ENCODE measurements at places on chromosomes 2 and 18.

- no peak for DNase-seq
Measured at GRCh38 chr2:124646166-124646815, 621.2 kb downstream of the CNTNAP5 start.

- no peak for DNase-seq
Measured at GRCh38 chr18:58446391-58447060, 182.4 kb downstream of the ALPK2 start.

- no peak for DNase-seq
Measured at GRCh38 chr18:79553154-79553553, 126.4 kb upstream of the CTDP1 start.

GRCh38 chr2:10348891-10349290 is 46.2 kb downstream of the HPCAL1 start:
- no peak for DNase-seq

GRCh38 chr2:4693266-4693665 is 989.9 kb downstream of the DCDC2C start:
- DNase-seq = no peak

DNA sequence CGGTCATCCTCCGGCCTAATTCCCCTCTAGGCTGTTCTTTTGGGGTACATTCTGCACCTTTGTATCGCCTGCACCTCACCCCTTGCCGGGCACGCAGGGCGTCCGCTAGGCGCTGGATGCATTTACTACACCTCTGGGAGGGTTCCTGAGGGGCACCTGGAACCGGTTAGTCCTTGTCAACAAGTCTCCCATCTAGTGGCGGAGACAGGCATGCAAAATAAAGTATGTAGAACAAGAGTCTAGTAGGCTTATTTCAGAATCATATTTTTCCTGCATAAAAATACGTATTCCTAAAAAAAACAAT is 705 bp upstream of the TEX261 start:
- DNase-seq = no peak

GRCh38 chr2:140256080-140256479 is 1475.9 kb upstream of the NXPH2 start:
- no peak for DNase-seq

GRCh38 chr2:178630581-178630980 is 150.3 kb downstream of the PLEKHA3 start:
- DNase-seq = no peak

GRCh38 chr2:69966496-69966895 is 5.1 kb upstream of the ASPRV1 start:
- DNase-seq = no peak

DNA sequence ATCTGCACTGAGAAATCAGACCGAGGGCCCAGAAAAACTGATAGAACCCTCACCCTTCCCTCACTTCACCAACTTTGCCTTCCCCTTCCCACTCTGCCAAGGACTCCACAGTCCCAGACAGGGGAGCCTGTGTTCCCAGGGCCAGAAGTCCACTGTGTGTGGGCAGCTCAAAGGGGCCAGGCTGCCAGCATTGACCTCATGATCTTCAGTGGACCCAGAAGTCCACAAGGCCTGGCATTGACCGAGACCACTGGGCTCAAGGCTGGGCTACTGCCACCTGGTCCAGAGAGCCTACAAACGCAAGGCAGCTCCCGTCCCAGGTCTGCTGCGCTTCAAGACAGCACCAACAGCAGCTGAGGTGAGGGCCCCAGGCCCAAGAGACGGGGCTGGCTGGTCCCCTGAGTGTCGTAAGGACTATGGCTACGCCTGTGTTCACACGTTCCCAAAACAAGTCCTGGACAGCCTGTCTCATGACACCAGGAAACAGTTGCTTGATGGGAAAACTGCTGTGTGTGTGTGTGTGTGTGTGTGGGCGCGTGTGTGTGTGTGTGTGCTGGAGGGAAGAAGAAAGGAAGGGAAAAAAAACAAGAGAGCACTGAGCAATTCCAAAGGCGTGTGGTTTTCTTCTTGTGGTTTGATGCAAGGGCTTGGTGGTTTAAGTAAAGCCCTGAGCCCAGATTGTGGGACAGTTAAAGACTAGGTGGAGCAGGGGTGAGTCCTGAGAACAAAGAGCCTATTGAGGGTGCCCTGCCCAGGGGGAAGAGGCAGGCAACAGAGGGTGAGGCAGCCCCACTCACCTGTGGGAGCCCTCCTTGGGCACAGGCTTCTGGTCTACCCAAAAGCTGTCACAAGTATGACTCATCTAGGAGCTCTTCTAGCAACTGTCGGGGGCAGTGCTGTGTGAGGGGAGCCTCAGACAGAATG is 46.6 kb upstream of the ZBTB7C start:
- no peak for DNase-seq

- peak; percentile 11 for DNase-seq
Measured at GRCh38 chr2:230902180-230902899, 22.7 kb downstream of the GPR55 start.

DNA sequence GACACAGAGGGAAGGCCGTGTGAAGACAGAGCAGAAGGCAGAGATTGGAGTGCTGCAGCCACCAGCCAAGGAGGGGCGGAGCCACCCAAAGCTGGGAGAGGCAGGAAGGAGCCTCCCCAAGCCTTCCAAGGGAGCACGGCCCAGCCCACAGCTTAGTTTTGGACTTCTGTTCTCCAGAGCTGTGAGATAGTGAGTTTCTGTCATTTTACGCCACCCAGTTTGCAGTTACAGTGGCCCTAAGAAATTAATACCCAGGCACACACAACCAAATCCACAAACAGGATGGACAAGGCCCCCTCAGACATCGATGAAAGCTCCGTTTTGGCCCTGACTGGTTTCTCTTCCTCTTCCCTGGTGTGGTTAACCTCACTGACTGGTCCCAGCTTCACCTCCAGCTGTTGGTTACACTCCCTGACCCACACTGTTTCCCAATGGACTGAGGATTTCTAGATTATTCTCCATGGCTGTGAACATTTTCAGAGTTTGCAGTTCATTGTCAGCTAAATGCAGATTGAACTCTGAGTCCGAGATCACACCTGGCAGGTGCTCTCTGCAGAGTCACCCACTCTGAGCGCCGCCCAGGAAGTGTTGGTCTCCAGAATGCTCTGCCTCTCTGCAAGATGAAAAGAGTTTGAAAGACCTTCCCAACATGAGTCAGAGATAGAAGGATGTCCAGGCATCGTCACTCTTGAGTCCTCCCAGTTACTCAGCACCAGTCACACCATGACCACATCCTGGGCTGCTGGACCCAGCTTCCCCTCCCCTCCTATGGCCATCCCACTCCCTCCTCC is 100.2 kb downstream of the TWIST2 start:
- DNase-seq = no peak

DNA sequence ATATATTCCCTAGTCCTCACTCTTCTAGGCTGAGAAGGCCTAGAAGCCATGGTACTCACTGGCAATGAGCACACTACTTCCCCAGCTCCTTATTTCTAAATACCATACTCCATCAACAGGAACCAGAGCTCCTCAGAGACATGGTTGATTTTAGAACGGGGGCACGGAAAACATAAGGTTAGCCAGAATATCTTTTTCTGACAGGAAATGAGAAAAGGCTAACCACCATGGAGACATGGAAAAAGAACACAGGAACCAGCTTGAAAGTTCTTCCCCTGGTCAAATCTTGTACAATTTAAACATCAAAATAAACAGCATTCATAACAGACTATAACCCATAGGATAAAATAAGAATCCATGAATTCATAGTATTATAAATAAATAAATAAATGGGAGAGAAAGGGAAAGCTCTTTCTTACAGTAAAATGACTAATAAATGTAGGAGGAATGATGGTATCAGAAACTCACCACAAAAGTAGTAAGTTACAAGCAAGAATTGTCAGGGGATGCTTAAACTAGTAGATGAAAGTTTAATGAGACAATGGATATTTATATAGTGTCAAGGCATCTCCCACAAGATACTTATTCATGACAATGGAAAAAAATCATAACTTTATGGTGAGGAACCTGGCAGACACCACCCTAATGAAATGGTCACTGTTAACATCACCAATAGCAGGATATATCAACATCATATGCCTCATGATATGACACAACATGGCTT is 20.6 kb upstream of the GCC2 start:
- no peak for DNase-seq

GRCh38 chr18:31303771-31304170 is 14.2 kb upstream of the DSG1 start:
- DNase-seq = no peak

DNA sequence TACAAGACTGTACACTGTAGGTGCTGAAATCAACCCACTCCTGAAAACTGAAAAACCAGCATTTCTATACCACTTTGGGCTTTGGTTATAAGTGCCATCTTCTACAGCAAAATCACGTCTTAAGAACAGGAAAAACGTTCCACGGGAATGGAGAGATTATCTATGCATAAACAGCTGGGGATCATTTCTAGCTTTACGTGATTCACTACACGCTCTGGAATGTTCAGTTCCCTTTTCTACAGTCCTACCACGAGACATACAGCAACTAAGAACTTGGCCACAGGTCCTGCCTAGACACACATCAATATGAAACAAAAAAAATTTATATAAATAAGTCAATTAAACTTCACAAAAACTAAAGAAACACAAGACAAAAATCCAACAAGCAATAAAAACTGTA is 3.6 kb downstream of the CXCR4 start:
- no peak for DNase-seq

- no peak for DNase-seq
Measured at GRCh38 chr18:36382854-36383253, 85.3 kb downstream of the FHOD3 start.

- DNase-seq = no peak
Measured at GRCh38 chr2:19614066-19614465, 255.6 kb upstream of the OSR1 start.

- no peak for DNase-seq
Measured at GRCh38 chr18:70172225-70172624, 33.3 kb downstream of the RTTN start.

DNA sequence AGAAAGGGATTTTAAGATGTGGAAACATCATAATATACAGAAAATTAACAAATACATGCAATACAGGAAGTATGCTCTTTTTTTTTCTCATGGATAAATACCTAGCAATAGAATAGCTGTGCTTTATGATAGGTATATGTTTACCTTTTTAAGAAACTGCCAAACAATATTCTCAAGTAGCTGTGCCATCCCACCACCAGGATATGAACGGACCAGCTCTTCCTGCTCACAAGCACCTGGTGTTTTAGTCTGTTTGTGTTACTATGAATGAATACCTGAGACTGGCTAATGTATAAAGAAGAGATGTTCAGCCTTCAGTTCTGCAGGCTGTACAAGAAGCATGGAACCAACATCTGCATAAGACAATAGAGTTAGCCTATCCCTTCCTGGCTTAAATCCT is 19.9 kb upstream of the UGT1A8 start:
- no peak for DNase-seq

- DNase-seq = no peak
Measured at GRCh38 chr18:4765401-4765800, 310.3 kb upstream of the DLGAP1 start.

DNA sequence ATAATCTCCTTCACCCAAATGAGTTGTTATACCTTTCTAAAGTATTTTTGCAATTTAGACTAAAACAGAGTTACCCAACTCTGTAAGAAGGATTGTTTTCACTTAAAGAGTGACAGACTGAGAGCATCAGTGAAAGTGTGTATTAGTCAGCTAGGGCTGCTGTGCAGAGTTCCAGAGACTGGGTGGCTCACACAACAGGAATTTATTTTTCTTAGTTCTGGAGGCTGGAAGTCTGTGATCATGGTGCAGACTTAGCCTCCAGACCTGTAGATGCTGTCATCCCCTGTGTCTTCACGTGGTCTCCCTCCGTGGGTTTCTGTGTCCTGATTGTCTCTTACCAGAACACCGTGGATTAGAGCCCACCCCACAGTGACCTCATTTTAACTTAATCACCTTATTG is 40.0 kb downstream of the BCL2L11 start:
- DNase-seq = no peak

- DNase-seq = no peak
Measured at GRCh38 chr2:26008851-26009566, 24.9 kb upstream of the RAB10 start.

DNA sequence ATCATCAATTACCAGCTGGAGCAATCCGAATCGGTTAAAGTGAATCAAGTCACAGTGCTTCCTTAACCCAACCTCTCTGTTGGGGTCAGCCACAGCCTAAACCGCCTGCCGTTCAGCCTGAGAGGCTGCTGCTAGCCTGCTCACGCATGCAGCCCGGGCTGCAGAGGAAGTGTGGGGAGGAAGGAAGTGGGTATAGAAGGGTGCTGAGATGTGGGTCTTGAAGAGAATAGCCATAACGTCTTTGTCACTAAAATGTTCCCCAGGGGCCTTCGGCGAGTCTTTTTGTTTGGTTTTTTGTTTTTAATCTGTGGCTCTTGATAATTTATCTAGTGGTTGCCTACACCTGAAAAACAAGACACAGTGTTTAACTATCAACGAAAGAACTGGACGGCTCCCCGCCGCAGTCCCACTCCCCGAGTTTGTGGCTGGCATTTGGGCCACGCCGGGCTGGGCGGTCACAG is 496 bp upstream of the ITGA4 start:
- DNase-seq = peak; percentile 23

GRCh38 chr2:153536115-153536514 is 57.6 kb upstream of the RPRM start:
- no peak for DNase-seq

DNA sequence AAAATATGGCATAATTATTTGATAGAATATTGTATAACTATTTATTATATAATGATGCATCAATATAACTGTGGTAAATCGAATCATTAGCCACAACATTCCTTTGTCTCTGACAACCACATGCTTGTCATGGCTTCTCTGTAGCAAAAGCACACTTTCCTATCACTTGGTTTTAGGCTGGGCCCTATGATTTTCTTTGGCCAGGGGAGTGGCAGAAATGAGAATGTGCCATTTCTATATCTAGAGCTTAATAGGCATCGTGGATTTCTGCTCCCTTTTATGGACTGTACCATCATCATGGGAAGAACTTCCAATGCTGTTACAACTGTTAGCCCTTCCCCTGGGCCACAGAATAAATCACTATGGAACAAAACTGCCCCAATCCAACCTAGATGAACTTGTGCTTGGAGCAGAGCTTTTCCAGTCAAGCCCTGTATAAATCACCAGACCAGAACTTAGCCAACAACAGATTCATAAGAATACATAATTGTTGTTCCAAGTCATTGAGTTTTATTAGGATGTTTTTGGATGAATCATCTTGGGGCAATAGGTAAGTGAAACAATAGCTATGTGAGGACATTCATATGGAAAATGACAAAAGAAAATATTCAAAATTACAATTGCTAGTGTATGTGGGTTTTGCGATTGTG is 715.8 kb downstream of the ERBB4 start:
- DNase-seq = no peak
